ENCODE measurements at places on chromosomes 12 and 14. TPM values are rescaled to one million over a fixed set of nuclear protein-coding genes. Genes with fewer than 3 reads are reported as not detected.

The LTBP2 gene
- total RNA-seq = 18.8 TPM

DNA sequence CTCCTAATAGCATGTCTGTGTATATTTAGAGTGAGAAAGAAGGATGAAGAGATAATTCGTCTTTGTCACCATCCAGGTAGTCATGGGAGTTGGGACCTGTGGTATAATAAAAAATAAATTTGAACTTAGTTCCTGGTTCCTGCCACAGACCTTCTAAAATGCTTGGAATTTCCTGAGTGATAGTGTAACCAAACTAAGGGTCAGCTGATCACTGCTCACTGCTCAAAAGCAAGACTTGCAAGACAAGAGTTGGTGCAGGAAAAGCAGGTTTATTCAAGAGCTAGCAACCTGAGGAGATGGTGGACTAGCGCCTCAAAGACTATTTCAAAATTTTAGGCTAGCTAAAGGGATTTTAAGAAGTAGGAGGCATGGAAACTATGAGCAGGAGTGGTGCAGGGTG, 19.1 kb downstream of the ANG start:
- DNase-seq = no peak

DNA sequence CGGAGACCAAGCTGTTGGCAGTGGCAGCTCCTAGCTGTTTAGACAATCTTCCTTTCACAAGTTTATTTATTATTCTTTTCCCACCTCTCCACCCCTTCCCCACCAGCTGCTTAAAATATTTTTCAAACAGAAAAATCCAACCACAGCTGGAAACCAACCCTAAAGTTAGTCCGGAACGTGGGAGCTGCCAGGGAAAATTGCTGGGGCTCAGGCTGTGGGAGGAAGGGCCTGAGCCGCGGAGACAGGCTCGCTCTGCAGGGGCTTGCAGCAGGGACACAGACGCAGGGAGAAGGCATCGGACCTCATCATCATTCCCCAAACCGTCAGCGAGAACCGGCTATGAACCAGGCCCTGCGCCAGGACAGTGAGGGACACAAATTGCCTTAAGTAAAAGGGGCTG, 16.1 kb upstream of the TMEM106C start:
- no peak for DNase-seq

GRCh38 chr14:22791301-22791700, 23.9 kb downstream of the SLC7A7 start:
- DNase-seq = no peak

DNA sequence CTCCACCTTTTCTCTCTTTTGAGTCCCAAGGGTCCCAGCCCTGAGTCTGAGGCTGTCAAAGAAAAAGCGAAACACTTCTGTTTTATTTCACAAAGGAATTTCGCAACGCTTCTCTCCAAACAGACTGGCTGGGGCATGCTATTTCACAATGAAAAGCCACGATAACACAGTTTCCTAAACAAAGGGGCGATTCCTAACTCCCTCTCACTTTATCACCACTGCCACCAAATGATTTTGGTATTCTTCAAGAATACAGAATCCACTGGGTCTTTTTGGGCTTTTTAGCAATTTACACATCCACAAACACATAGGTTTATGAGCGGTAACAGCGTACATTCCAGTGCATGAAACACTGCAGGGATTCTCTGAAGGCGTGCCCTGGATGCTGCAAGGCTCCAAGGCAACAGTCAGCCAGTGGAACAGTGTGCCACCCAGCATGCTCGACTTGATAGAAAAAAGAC, 161.2 kb downstream of the DAD1 start:
- DNase-seq = no peak

DNA sequence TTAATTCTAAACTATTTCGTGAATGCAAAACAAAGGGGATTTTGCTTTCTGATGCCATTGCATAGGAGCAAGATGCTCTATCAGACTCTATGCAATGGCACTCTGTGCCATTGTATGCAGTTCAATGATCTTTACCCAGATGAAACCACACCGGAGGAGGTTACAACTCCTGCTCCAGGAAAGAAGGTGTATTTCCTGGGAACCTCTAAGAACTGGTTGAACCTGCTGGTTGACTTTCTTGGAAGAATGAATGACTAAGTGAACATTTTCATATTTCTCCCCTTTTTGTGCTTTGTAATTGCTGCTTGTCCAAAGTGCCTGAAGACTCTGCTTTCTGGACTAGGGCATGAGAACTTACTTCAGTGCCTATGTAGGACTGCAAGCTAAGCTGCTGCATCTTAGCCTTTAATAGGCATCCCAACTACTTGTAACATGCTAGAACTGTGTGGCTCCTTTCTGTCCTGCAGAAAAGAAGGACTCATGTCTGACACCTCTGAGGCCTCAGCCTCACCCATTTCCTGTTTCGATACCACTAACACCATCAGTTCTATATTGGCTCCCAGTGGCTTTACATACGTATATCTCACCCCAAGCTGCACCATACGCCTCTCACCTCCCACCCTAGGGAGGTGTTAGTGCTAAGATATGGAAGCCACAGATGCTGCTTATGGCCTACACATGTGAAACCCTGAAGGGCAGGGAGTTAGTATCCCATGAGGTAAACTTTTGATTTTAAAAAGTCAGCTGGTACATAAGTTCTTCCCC, 193.5 kb upstream of the CNOT2 start:
- no peak for DNase-seq

GRCh38 chr14:103512701-103513611, 9.7 kb downstream of the CKB start:
- peak; percentile 45 for DNase-seq
